ENCODE measurements at places on chromosomes 4 and X.

DNA sequence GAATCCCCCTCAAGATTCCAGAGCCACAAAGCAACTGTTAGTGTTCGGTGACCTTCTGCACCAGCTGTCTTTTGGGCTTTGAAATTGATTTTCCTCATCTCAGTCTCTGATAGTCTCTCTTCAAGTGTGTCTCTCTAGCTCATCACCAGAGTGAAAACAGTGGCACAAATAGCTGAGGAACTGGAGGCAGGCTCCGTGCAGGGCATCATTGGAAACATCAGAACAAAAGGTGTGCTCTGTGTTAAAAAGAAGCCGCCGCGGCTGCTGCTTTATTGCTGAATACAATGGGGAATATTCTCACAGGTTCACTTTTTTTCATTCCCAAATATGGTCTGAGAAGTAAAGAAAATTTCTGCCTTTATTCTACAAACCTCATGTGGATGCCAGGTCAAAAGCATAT lies 297.5 kb downstream of the DCTD start:
- peaks cover 14% of the 10 kb centered on the region for H3K4me1 ChIP-seq
- H3K27ac ChIP-seq, result peak overlapping the region; percentile 77
- no peak for DNase-seq
- peaks cover 10% of the 10 kb centered on the region for H3K36me3 ChIP-seq
- no peaks in the 10 kb centered on the region for H3K27me3 ChIP-seq
- no peak overlapping the region for H3K4me3 ChIP-seq

- H3K27me3 ChIP-seq, result no peaks in the 10 kb centered on the region
- no peak overlapping the region for H3K4me3 ChIP-seq
- no peak overlapping the region for H3K27ac ChIP-seq
- H3K36me3 ChIP-seq, result peaks cover 58% of the 10 kb centered on the region
- peak; percentile 15 for DNase-seq
- H3K4me1 ChIP-seq, result no peaks in the 10 kb centered on the region
These were observed 160.3 kb downstream of the OR13H1 start for GRCh38 chrX:131704136-131704695.

GRCh38 chrX:154654372-154654771 lies 993 bp upstream of the CTAG2 start:
- H3K4me3 ChIP-seq, result no peak overlapping the region
- H3K27ac ChIP-seq, result no peak overlapping the region
- no peaks in the 10 kb centered on the region for H3K4me1 ChIP-seq
- no peaks in the 10 kb centered on the region for H3K27me3 ChIP-seq

GRCh38 chrX:69285881-69286564 lies 120.8 kb upstream of the PJA1 start:
- H3K27ac ChIP-seq, result no peak overlapping the region
- peak overlapping the region; percentile 61 for H3K4me3 ChIP-seq
- H3K36me3 ChIP-seq, result no peaks in the 10 kb centered on the region
- H3K4me1 ChIP-seq, result peaks cover 19% of the 10 kb centered on the region

GRCh38 chrX:53723381-53723780 lies 36.9 kb upstream of the HUWE1 start:
- H3K4me1 ChIP-seq, result no peaks in the 10 kb centered on the region
- H3K36me3 ChIP-seq, result no peaks in the 10 kb centered on the region
- H3K4me3 ChIP-seq, result no peak overlapping the region
- H3K27ac ChIP-seq, result no peak overlapping the region
- no peak for DNase-seq

- DNase-seq, result peak; percentile 53
- H3K36me3 ChIP-seq, result no peaks in the 10 kb centered on the region
- peak overlapping the region; percentile 79 for H3K4me3 ChIP-seq
- no peak overlapping the region for H3K27ac ChIP-seq
- peaks cover 31% of the 10 kb centered on the region for H3K27me3 ChIP-seq
These were observed 2185.1 kb upstream of the TENM3 start for GRCh38 chr4:180057891-180058671.

DNA sequence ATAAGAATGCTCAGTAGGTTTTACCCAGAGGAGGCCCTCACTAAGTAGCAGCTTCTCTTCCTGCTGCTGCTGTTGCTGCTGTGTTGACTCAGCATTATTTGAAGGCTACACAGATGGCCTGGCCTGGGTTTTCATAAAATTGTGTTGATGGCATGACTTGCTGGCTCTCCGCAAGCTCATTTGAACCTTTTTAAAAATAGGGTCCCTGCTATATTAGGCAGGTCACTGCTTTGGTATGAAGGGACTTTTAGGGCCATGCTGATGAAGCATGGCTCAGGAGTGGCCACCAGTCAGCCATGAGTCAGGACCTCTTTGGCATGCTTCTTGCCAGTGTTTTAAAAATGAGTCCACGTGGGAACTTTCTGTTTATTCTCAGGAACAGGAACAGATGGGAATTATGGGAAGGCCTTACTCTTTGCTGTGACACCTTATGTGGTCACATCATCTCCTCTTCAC lies 128.7 kb downstream of the MID1IP1 start:
- no peaks in the 10 kb centered on the region for H3K27me3 ChIP-seq
- no peak for DNase-seq
- H3K4me3 ChIP-seq, result no peak overlapping the region
- no peak overlapping the region for H3K27ac ChIP-seq

DNA sequence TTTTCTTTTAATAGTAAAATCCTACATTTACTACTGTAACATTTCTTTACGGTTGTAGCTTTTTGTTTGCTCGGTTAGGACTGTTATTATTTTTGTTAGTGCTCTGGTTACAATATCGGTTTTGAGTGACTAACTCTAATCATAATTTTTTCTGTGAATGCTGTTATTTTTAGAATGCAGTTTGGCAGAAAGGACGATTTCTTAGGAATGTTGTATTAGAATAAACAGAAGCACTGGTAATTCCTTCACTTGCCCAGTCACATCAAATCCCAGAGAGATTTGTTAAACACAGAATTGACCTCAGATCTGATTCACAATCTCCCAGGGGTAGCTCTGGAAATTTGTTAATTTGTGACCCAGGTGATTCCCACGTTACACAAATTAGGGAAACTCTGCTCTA lies 21.7 kb downstream of the DDIT4L start:
- no peak overlapping the region for H3K4me3 ChIP-seq
- no peak overlapping the region for H3K27ac ChIP-seq
- DNase-seq, result no peak
- peaks cover 20% of the 10 kb centered on the region for H3K4me1 ChIP-seq
- H3K27me3 ChIP-seq, result no peaks in the 10 kb centered on the region

GRCh38 chr4:7067126-7067451 lies 775 bp downstream of the GRPEL1 start:
- H3K4me1 ChIP-seq, result peaks cover 29% of the 10 kb centered on the region
- peak overlapping the region; percentile 19 for H3K27ac ChIP-seq
- peaks cover 28% of the 10 kb centered on the region for H3K27me3 ChIP-seq
- H3K36me3 ChIP-seq, result peaks cover 28% of the 10 kb centered on the region
- no peak for DNase-seq

DNA sequence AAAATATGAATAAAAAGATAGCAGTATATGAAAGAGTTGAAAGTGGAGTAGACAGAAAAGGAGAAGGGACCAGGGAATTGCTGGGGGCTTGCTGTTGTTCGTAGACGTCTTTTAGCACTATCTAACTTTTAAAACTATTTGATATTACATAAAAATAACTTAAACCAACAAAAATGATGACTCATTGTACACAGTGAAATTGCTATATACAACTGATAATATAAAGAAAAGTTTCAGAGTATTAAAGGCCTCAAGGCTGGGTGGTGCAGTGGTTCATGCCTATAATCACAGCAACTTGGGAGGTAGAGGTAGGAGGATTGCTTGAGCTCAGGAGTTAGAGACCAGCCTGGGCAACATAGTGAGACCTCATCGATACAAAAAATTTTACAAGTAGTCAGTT lies 5.2 kb downstream of the TRPC3 start:
- no peak overlapping the region for H3K4me3 ChIP-seq
- no peaks in the 10 kb centered on the region for H3K36me3 ChIP-seq
- no peak overlapping the region for H3K27ac ChIP-seq
- DNase-seq, result no peak

DNA sequence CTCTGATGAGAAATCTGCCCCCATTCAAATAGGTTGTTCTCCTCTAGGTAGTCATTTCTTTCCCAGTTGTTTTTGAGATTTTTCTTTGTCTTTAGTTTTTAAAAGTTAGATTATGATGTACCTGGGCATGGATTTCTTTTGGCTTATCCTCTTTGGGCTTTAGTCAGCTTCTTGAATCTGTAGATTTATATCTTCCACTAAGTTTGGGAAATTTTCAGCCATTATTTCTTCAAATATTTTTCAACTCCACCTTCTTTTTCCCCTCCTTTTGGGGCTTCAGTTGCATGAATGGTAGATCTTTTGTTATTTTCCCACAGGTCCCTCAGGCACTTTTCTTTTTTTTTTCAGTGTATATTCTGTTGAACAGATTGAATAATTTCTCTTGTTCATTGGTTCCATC lies 77.3 kb downstream of the JADE3 start:
- DNase-seq, result no peak
- no peak overlapping the region for H3K27ac ChIP-seq
- no peak overlapping the region for H3K4me3 ChIP-seq
- H3K4me1 ChIP-seq, result peaks cover 31% of the 10 kb centered on the region
- H3K36me3 ChIP-seq, result peaks cover 22% of the 10 kb centered on the region

- no peak for DNase-seq
- no peaks in the 10 kb centered on the region for H3K36me3 ChIP-seq
- no peaks in the 10 kb centered on the region for H3K27me3 ChIP-seq
- peaks cover 6% of the 10 kb centered on the region for H3K4me1 ChIP-seq
- H3K27ac ChIP-seq, result no peak overlapping the region
- H3K4me3 ChIP-seq, result no peak overlapping the region
These were observed 222.1 kb upstream of the GALNT7 start for GRCh38 chr4:172946503-172946902.

DNA sequence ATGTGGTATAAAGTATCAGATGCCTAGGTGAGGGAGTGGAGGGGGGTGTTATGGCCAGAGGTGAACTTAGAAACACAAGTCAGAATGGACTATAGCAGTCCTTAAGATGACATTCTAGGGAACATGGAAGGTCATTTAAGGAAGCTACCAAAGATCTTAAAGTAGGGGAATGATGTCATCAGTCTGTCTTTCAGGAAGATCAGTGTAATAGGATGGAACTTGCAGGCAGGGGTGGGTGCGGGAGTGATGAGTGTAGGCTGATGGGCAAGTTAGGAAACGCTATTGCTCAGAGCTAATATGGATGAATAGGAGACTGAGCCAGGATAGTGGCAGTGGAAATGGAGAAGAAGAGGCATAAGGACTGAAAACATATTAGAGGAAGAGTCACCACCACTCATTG lies 27.5 kb upstream of the CWH43 start:
- H3K27ac ChIP-seq, result no peak overlapping the region
- no peak overlapping the region for H3K4me3 ChIP-seq
- H3K27me3 ChIP-seq, result peaks cover 2% of the 10 kb centered on the region
- peaks cover 3% of the 10 kb centered on the region for H3K36me3 ChIP-seq
- H3K4me1 ChIP-seq, result peaks cover 39% of the 10 kb centered on the region
- DNase-seq, result no peak

DNA sequence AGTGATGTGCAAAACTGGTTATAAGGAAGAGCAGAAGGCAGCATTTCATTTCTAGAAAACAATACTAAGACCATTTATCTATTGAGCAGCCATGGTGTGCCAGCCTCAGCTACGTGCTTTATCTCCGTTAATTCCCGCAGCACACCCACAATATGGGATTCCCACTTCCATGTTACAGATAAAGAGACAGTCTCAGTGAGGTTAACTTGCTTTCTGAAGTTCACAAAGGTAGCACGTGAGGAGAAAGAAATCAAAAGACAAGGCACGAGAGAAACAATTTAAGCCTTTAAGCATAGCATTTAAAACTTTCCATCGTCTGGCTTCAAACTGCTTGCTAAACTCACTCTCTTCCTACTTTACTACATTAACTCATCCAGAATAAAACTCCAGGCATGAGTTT lies 8.0 kb upstream of the RPL34 start:
- no peak for DNase-seq
- peaks cover 20% of the 10 kb centered on the region for H3K4me1 ChIP-seq
- H3K36me3 ChIP-seq, result peaks cover 8% of the 10 kb centered on the region
- H3K4me3 ChIP-seq, result no peak overlapping the region
- no peak overlapping the region for H3K27ac ChIP-seq
- H3K27me3 ChIP-seq, result no peaks in the 10 kb centered on the region

GRCh38 chr4:56757821-56758411 lies 63.6 kb downstream of the SPINK2 start:
- no peaks in the 10 kb centered on the region for H3K27me3 ChIP-seq
- peaks cover 26% of the 10 kb centered on the region for H3K4me1 ChIP-seq
- H3K27ac ChIP-seq, result peak overlapping the region; percentile 29
- H3K36me3 ChIP-seq, result no peaks in the 10 kb centered on the region
- no peak overlapping the region for H3K4me3 ChIP-seq
- peak; percentile 47 for DNase-seq

- no peaks in the 10 kb centered on the region for H3K36me3 ChIP-seq
- no peak overlapping the region for H3K27ac ChIP-seq
- DNase-seq, result no peak
- no peaks in the 10 kb centered on the region for H3K27me3 ChIP-seq
These were observed 11.2 kb downstream of the ZXDA start for GRCh38 chrX:57899064-57899463.

DNA sequence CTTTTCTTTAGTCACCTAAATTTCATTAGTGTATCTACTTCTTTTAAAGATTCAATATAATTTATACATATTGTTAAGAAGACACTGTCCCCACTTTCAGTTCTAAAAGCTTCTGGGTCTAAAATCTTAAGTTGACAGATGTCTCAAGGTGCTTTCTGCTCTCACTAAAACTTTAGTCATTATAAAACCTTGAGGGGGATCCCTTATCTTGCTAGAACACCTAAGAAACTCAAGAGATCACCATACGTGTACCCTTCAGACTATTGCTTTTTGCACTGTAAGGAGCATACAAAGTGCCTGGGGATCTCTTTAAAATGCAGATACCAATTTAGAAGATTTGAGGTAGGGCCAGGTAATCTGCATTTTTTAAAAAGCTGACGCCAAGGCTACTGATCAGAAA lies 30.1 kb downstream of the CYBB start:
- H3K4me3 ChIP-seq, result no peak overlapping the region
- H3K4me1 ChIP-seq, result 0 out of 2 replicates have a peak, but pooled peaks cover 3% of the 10 kb centered on the region
- H3K27me3 ChIP-seq, result no peaks in the 10 kb centered on the region

- H3K27me3 ChIP-seq, result peaks cover 4% of the 10 kb centered on the region
- H3K27ac ChIP-seq, result no peak overlapping the region
- peaks cover 5% of the 10 kb centered on the region for H3K4me1 ChIP-seq
- H3K4me3 ChIP-seq, result no peak overlapping the region
These were observed 224.9 kb downstream of the KIT start for GRCh38 chr4:54882616-54883015.

DNA sequence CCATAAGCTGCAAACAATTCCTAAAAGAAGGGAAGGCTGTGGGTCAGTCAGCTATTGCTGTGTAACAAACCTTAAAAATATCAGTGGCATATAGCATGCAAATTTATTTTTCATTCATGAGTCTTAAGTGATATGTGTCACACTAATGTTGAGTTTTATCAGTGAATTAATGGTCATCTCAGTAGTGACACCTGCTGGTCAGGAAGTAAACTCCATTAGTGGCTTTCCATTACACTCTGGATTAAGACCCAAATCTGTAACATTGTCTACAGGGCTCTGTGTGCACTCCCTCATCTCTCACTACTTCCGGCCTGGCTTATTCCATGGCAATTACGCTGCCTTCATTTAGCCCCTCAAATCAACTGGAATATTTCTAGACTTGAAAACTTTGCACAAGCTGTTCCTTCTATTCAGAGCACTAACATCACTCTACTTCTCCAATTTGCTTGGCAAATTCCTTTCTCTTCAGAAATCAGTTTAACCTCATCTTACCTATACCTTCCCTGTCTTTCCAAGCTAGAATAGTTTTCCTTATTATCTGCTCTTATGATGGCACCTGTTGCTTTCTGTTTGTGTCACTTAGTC lies 217.3 kb upstream of the TAPT1 start:
- no peak overlapping the region for H3K27ac ChIP-seq
- no peaks in the 10 kb centered on the region for H3K36me3 ChIP-seq
- DNase-seq, result no peak
- H3K4me1 ChIP-seq, result peaks cover 6% of the 10 kb centered on the region
- H3K4me3 ChIP-seq, result no peak overlapping the region
